ENCODE measurements at places on chromosomes 1 and 21.
A peak's percentile ranks its signal among the peaks of the same experiment; 100 is the strongest.

GRCh38 chr1:24963099-24963872 is 33.2 kb upstream of the RUNX3 start:
- no peak for DNase-seq

- DNase-seq = no peak
Measured at GRCh38 chr1:108012553-108012952, 47.6 kb upstream of the VAV3 start.

DNA sequence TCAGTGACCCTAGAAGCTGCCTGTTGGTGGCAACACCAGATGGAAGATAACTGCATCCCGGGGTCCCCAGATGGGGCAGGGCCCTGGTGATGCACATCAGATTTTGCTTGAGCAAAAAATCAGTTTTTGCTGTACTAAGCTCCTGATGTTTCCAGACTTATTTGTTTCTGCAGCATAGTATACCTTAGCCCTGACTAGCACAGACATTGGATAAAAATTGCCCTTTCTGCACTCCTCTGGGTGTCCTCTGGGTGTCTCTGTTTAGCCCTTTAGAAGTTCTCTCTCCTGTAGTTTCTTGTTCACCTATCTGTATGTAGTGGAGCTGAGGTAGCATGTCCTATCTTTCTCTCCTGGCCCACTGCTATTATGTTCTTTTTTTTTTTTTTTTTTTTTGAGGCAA is 30.3 kb upstream of the PLA2G2C start:
- no peak for DNase-seq

DNA sequence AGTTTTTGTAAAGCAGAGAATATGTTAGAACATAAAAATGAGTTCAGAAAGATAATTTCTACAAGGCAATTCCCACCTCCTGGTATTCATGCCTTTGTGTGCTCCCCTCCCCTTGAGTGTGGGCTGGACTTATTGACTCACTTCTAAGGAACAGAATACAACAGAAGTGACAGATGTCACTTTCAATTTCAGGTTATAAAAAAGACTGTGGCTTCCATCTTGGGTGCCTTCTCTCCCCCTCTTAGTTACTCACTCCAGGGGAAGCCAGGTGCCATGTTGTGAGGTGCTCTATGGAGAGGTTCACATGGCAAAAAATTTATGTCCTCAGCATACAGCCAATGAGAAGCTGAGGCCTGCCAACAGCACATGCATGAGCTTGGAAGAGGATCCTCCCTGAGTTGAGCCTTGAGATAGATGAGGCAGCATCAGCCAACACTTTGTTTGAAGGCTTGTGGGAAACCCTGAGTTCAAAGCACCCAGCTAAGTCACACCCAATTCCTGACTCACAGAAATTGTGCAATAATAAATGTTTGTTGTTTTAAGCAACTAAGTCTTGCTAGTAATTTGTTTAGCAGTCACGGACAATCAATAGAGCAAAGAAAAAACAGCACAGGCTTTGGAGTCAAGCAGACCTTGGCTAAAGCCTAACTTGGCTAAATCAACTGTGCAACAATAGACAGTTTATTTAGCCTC is 73.5 kb upstream of the NGF start:
- DNase-seq = no peak

- no peak for DNase-seq
Measured at GRCh38 chr1:30526652-30527345, 196.6 kb downstream of the MATN1 start.

DNA sequence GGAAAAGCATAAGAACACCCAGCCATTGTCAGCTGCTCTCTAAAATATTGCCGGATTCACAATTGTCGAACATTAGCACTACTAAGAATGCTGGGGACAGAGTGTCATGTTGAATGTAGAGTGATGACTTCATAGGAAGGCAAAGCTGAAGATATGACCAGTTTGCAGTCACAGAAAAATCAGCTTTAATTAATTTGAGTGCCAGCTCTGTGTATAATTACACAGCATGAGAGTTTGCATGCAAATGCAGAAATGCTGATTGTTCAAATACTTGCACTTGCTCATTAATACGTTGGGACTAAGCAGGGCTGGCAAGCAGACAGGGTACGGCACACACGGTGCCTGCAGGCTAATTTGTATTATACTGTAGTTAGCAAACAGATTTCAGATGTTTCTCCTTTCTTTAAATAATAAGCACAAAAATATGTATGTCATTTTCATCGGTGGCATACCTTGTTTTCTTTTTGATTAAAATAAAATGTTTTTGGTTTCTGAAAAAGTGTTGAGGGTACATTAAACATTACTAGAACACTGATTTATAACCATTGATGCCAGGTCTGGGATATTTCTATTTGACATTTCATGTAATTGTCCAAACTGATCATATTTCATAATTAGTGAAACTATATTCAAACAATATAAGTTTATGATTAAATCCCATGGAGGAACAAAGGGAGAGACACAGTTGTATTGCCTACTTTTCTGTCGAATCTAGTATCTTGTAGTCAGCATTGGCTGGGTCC is 99.8 kb upstream of the ADGRL2 start:
- no peak for DNase-seq

- DNase-seq = no peak
Measured at GRCh38 chr1:84424513-84425149, 26.3 kb downstream of the DNASE2B start.

DNA sequence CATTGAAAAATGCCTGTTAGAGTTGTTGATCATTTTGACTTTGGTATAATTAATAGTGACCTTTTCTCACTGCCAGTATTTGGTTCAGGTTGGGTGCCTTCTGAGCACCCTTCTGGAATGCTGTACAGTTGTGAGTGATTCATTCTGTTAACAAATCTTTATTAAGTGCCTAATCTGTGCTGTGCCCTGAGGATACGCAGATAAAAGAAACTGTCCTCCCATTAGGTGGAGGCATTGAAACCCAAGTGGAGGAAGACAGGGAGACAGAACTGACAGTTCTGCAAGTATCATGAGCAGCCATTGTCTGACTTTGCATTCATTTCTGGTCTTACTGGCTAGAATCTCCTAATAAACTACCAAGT is 76.1 kb upstream of the ZNF326 start:
- no peak for DNase-seq

DNA sequence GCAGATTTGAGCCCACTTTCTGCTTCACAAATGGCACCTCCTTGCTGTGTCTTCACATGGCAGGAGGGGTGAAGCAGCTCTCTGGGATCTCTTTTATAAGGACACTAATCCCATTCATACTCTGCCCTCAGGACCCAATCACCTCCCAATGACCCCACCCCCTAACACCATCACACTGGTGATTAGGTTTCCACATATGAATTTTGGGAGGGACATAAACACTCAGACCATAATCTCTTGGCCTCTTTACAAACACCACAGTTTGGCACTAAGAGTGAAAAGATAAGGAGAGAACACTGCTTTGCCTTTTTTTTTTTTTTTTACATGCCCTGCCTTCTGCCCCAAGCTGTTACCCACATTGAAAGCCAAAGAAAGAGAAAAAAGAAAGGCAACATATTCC is 166.2 kb upstream of the NFIA start:
- no peak for DNase-seq

GRCh38 chr21:29029524-29029923 is 5.1 kb downstream of the USP16 start:
- no peak for DNase-seq

- peak; percentile 8 for DNase-seq
Measured at GRCh38 chr1:58783090-58783992, 506 bp downstream of the JUN start.

GRCh38 chr1:152451254-152451653 is 37.2 kb upstream of the CRNN start:
- DNase-seq = no peak

DNA sequence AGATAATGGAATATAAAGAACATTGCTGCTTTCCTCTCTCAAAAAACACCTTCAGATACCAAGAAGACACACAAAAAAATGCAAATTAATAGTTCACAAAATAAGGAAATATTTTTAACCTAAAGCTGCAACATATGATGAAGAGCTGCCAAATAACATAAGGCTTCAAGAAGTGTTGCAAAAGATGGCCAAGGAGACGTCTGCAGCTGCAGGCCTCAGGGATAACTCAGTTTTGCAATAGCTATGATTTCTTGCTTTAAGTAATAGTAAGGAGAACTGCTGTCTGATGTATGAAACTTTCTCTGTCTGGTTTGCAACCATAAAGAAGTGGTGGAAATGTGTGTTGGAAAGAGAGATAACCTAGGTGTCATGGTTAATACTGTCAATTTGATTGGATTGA is 1237.5 kb downstream of the MRPL39 start:
- DNase-seq = no peak

- DNase-seq = no peak
Measured at GRCh38 chr1:70567167-70567566, 156.1 kb downstream of the CTH start.

GRCh38 chr21:37771181-37771580 is 145.1 kb downstream of the KCNJ6 start:
- no peak for DNase-seq

GRCh38 chr1:97042551-97042950 is 321.0 kb downstream of the PTBP2 start:
- DNase-seq = no peak

DNA sequence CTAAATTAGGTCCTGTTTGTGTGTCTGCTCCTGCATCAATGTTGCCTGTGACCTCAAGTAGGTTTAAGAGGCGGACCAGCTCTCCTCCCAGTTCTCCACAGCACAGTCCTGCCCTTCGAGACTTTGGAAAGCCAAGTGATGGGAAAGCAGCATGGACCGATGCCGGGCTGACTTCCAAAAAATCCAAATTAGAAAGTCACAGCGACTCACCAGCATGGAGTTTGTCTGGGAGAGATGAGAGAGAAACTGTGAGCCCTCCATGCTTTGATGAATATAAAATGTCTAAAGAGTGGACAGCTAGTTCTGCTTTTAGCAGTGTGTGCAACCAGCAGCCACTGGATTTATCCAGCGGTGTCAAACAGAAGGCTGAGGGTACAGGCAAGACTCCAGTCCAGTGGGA is 79.9 kb downstream of the PRDM2 start:
- no peak for DNase-seq

DNA sequence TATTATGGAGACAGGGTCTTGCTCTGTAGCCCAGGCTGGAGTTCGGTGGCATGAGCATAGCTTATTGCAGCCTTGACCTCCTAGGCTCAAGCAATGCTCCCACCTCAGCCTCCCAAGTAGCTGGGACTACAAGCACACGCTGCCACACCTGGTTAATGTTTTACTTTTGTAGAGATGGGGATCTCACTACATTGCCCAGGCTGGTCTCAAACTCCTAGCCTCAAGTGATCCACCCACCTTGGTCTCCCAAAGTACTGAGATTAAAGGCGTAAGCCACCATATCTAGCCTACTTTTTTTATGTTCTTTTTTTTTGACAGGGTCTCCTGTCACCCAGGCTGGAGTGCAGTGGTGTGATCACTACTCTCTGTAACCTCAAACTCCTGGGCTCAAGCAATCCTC is 5.9 kb upstream of the BCL2L15 start:
- DNase-seq = no peak

DNA sequence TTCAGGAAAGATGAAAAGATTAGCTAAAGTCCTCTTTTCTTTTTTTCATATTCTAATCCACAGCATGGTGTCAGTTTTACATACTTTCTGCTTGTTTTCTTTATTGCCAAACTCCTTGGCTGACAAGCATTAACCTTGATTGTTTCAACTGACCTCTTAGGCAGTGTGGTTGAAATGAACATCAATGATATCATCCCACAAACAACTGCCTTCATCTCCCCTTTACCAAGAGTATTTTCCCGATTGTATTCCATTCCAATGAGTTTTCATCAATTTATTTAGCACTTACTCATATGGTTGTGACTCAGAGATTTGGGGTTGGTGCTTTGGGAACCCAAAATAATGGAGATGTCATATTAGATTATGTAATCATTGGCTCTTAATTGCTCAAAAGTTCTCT is 71.8 kb downstream of the SPAG17 start:
- no peak for DNase-seq

- no peak for DNase-seq
Measured at GRCh38 chr1:100719490-100719889, at the start of gene VCAM1. Gene VCAM1, plus strand, starts transcription at chr1:100719742. Its CDS starts 119 bp downstream, at chr1:100719861.

DNA sequence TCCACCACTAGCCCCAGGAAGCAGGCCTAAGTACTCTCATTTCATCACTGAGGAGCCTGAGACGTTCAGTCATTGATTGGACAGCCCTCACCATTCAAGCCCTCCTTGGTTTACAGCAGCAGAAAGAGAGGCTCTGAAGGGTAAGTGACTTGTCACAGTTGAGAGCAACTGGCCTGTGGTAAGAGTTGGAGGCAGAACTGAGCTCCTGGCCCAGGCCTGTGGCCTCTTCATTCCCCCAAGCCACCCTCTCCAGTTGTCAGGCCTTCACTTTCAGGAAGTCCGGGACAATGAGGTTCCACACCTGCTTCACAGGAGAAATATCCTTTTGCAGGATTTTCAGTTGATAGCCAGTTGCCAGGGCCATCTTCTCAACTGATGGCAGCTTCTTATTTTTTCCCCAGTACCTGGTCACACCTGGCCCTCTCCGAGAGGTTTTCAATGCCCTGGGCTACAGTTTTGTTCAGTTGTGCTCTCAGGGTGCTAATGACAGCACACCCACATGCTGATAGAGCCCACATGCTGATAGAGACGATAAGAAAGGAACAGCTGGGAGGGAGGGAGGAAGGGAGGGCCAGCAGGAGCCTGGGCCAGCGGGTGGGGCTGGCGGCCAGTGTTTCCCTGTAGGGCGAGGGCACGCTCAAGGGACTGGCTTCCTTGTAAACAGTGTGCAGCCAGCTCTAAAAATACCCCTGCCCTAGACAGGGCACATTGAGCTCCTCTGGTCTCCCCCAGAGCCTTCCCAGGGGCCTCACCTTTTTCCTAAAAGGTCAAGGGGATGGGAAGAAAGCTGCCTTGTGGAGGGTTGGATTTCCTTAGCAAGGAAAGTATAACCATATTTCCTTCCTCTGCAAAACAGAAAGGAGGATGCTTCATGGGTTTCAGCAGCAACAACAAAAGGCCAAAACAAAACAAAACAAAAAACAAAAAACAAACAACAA is 112.7 kb upstream of the JUN start:
- no peak for DNase-seq

GRCh38 chr1:219629296-219629880 is 16.5 kb upstream of the ZC3H11B start:
- DNase-seq = no peak

DNA sequence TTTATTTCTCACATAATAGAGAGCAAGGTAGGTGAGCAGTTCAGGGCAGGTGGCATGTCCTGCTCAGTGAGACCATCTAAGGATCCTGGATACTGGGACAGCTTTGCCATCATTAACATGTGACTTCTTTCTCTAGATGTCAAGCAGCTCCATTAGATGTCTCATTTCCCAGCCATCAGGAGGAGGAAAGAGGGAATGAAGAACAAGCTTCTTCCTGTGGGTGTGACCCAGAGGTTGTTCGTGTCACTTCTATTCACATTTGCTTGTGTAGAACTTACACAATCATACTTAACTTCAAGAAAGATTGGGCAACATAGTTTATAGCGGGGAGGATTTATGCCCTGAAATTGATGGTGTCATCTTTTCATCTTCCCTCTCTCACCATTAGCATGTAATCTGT is 169.2 kb upstream of the B3GALT2 start:
- DNase-seq = no peak

DNA sequence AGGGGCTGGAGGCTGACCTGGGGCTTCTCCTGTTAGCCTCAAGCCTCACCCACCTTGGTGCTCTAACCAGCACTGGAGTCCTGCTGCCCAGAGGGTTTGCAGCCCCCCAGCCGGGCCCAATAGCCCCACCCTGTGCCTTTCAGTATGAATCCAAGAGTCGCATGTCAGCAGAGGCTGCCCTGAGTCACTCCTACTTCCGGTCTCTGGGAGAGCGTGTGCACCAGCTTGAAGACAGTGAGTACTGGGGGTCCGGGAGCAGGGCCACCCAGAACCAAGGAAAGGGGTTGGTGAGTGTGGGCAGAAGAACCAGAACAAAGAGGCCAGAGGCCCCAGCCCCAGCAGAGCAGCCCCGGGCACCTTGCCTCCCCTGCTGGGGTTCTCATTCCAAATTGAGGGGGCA is 25.6 kb downstream of the CDK18 start:
- DNase-seq = no peak

GRCh38 chr1:235402457-235403200 is 35.4 kb downstream of the TBCE start:
- DNase-seq = no peak

Measured in stimulated activated CD8-positive, alpha-beta memory T cell treated with anti-CD3 and anti-CD28 coated beads, Interleukin-2, amount 100 ng/mL, for 1 hour (primary cell).